ENCODE measurements at places on chromosomes 16 and 17.

DNA sequence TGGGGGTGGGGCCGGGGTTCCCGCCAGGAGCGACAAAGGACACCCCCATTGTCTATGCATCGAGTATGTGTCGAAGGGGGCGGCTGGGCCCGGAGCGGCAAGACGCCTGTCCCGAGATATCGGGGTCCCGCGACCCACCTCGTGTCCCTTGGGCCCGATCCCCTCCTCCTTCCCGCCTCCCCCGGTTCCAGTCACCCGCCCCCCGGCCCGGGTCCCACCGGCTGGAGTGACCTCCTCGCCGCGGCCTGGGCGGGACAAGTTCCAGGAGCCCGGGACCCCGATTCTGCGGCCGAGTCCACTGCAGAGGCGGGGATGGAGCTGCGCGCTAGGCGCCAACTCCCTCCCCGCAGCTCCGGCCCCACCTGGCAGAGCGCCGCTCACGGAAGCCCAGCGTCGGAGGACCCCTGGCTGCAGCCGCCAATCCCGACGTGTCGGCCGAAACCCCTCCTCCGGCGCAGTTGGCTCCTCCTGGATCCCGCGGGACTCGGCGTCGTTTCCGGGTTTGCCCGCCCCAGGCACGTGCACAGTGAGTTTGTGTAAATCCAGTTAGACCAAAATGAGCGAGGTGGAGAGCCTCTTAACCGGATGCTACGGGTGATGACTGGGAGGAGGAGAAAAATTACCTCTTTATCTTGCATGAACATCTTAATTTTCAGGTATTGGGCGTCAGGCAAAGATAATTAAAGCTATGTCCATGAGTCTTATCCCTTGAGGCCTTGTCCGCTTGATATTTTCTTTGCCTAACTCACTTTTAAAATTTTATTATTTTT is at the start of gene NMRAL1:
TSS of gene NMRAL1 (minus strand) at position 434 of the 770 bp plus-strand sequence. CDS start 493 bp downstream, outside the sequence.
- peak; percentile 87 for DNase-seq

DNA sequence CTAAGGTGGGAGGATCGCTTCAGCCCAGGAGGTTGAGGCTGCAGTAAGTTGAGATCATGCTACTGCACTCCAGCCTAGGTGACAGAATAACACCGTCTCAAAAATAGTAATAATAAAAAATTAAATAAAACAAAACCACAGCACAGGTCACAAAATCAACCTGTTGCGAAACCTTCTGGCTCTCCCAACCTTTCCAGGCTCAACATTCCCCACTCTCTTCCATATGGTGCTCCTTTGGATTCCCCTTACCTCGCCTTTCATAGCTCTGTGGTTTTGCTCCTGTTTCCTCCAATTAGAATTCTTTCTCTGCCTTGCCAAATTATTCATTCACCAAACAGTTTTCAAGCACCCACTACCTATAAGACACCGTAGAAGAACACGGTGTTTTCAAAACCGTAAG is 4.7 kb downstream of the ZDHHC7 start:
- DNase-seq = no peak

DNA sequence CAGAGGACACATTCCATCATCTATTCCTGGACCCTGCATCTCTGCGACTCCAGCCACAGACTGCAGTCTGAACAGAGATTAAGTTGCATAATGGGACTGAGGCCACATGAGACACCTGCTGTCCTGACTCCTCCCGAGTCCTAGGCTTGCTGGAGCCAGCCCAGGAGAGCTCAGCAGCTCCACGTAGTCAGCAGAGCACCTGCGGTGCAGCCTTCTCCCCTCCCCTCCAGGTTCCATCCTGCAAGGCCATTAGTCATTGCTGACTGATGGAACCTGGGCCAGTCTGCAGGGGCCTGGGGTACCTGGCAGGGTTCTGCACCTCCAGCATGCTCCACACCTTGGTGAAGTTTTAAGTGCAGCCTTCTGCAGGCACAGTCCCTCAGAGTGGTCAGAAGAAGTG is 76.7 kb downstream of the PLD6 start:
- DNase-seq = no peak

- DNase-seq = no peak
These were observed 18.9 kb downstream of the MPP3 start for GRCh38 chr17:43814026-43814425.

GRCh38 chr16:52515068-52515671 is 31.8 kb downstream of the TOX3 start:
- DNase-seq = no peak

DNA sequence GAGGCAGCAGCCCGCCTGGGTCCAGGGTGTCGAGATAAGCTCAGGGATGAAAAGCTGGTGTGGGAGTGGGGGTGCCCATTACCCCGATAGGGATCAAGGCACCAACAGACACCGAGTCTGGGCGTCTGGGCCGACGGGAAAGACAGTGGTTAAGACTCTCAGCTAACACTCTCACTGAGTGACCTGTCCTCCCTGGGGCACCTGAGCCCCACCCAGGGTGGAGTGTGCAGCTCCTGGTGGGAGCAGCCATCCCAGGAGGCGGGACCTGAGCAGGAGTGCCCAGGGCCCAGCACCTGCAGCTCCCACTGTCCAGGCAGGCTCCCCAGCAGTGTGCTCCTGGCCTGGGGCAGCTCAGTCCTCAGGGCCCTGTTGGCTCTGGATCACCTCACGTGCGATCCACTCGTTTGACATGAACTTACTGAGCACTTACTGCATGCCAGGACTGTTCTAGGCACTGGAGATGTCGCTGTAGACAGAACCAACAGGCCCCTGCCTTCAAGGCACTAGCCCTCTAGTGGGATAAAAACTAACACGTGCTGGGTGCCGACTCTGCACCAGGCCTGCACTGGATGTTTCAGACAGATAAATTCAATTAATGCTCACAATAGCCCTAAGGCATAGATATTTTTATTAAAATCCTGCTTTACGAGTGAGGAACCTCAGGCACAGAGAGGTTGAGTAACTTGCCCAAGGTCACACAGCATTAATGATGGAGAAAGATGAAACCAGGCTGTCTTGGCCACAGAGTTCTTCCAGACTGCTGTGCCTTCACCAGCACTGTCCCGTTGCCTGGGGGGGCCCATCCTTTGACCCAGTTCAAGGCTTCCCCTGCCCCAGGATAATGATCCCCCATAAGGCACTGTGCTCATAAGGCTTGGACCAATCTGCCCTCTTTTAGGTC is 1.9 kb downstream of the EVPLL start:
- no peak for DNase-seq

DNA sequence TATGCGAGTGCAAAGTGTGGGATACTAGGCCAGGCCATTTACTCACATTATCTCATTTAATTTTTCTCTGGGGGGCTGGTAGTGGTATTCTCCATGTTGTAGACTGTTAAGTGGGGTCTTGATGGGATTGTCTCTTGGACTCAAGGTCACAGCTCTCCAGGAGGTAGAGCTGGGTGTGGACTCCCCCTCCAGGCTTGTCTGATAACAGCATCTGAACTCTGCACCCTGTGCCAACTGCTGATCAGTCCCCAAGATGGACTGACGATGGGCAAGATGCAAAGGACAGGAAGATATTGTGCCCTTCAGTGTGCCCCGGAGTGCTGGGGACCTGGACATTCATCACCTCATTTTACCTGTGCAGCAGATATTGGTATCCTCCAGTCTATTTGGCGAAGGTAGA is 147.8 kb downstream of the MSI2 start:
- DNase-seq = no peak

DNA sequence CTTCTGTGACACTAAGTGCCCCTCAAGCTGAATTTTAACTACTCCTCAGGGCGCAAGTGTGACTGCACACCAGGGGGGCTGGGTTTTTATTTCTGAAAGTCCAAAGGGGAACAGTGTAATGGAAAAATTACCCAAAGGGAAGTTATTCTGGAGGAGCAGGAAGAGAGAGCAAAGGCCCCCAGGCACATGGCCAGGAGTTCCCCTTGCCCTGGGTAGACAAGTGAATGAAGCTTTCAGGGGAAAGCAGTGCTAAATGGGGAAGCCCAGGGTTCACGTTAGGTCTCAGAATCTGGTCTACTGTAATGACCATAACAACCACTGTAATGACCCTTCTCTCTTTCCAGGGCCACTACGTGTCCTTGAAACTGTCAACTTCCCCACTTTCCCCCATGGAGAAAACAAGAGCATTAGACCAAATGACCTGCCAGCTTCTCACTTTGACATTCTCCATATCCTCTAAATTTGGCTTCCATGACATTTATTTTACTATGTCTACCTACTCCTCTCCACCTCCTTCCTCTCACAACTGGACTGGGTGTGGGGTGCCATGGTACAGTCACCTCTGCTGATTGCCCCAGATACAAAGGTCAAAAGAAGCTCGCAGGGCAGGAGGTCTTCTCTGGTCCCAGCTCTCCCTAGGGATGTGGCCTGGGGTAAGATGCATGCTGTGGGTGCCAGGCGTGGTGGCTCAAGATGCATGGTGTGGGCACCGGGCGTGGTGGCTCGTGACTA is 34.1 kb upstream of the MMP2 start:
- DNase-seq = peak; percentile 73

Measured in CD4-positive, alpha-beta T cell treated with Interleukin-4 for 1 hour (primary cell).